ENCODE measurements at places on chromosomes 13 and 19.

DNA sequence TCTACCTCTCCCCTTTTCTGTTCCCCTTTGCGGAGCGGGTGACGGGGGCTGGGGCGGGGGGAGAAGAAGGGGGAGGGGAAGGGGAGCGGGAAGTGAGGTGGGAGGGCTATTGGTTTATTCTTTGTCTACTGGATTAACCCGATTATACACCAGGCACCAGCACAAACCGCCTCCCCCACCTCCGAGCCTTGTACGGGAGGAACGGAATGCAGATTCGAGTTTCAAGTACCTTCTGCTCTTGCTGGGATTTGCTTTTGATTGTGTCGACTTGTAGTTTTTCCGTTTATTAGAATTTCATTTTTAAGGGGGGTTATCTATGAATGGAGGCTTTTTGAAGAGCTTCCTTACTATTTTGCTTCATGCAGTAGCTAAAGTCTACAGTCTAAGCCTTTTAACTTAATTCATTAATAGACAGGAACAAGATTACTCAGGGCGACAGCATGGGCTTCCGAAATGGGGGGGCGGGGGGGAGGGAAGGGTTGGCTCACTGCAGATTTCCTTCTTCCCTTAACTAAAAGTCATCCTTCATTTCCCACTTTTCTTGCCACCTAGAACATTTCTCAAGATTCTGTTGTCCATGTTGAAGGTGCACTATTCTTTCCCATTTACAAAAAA is 937 bp upstream of the SPRY2 start:
- no peaks in the 10 kb centered on the region for H3K36me3 ChIP-seq
- no peak for DNase-seq

- DNase-seq, result no peak
- H3K4me3 ChIP-seq, result no peak overlapping the region
- H3K27ac ChIP-seq, result no peak overlapping the region
- H3K27me3 ChIP-seq, result peaks cover 31% of the 10 kb centered on the region
Measured at GRCh38 chr13:113898391-113898790, 34.5 kb upstream of the GAS6 start.

DNA sequence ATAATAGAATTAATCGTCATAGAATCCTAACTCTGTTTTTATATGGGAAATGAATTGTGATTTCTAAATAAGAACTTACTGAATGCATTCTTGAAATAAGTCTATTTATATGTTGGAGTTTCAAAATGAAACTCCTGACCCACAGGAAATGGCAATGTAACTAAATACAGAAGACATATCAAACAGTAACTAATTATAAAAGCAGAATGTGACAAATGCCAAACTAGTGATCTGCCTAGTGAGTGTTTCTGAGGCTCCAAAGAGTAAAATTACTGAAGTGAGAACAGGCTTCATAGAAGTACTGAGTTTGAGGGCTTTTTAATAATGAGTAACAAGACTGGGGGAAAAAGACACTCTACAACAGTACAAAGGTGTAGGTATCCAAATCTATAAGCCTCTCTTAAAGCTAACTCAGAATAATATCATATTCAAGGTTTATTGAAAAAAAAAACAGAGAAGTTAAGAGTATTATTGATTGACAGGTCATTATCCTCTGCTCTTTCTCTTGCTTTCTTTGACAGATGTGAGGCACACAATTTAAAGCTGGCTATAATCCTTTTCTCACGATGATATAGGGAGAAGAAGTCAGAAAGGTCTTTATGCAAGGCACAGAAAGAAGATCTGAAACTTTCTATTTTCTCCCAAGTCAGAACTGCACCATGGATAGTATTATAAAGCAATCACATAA is 17.4 kb upstream of the ATXN8OS start:
- DNase-seq, result no peak
- H3K36me3 ChIP-seq, result no peaks in the 10 kb centered on the region
- no peaks in the 10 kb centered on the region for H3K27me3 ChIP-seq
- H3K4me1 ChIP-seq, result no peaks in the 10 kb centered on the region
- H3K4me3 ChIP-seq, result no peak overlapping the region

DNA sequence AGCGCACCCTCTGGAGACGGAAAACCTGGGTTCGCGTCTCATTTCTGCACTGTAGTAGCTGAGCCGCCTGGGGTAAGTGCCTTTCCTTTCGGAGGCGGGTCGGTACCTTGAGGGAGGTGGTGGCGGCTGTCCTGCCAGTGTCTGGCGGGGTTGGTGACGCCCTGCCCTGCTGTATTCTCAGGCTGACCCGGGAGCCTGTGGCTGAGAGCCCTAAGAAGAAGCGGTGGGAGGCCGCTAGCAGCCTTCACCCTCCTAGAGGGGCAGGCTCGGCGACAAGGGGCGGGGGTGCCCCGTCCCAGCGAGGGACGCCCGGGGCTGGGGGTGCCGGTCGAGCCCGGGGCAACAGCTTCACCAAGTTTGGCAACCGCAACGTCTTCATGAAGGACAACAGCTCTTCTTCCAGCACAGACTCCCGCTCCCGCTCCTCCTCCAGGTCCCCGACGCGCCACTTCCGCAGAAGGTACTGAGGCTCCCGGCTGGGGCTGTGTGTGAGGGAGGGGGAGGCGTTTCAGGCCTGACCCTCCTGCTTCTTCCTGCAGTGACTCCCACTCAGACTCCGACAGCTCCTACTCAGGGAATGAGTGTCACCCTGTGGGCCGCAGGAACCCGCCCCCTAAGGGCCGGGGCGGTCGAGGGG is 6.9 kb downstream of the LENG8 start:
- H3K4me3 ChIP-seq, result no peak overlapping the region
- H3K4me1 ChIP-seq, result peaks cover 29% of the 10 kb centered on the region
- no peak overlapping the region for H3K27ac ChIP-seq
- H3K27me3 ChIP-seq, result no peaks in the 10 kb centered on the region
- peaks cover 15% of the 10 kb centered on the region for H3K36me3 ChIP-seq
- DNase-seq, result no peak

- H3K27me3 ChIP-seq, result peaks cover 6% of the 10 kb centered on the region
- peak overlapping the region; percentile 89 for H3K4me3 ChIP-seq
- H3K36me3 ChIP-seq, result no peaks in the 10 kb centered on the region
- peaks cover 10% of the 10 kb centered on the region for H3K4me1 ChIP-seq
- H3K27ac ChIP-seq, result peak overlapping the region; percentile 75
Measured at GRCh38 chr19:40663695-40664692, 26.5 kb downstream of the NUMBL start.

- no peak for DNase-seq
- peaks cover 33% of the 10 kb centered on the region for H3K27me3 ChIP-seq
- H3K4me3 ChIP-seq, result peak overlapping the region; percentile 87
Measured at GRCh38 chr19:13864667-13865570, 12.0 kb upstream of the NANOS3 start.

DNA sequence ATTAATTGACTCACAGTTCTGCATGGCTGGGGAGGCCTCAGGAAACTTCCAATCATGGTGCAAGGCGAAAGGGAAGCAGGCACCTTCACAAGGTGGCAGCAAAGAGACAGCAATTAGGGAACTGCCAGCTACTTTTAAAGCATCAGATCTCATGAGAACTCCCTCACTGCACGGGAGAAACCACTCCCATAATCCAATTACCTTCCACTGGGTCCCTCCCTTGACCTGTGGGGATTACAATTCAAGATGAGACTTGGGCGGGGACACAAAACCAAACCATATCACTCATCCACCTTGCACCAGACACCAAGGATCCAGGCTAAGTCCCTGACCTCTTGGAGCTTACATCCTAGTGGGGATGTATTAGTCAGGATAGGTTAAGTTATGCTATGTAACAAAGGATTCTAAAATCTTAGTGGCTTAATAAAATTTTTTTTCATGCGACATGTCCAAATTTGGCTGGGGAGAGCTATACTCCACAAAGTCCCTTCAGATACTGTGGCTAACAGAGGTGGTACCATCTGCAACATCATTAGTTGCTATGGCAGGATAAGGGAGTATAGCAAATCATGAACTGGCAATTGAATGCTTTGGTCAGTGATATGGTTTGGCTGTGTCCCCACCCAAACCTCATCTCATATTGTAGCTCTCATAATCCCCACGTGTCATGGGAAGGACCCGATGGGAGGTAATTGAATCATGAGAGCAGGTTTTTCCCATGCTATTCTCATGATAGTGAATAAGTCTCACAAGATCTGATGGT is 8.3 kb upstream of the FAM187B start:
- H3K27me3 ChIP-seq, result no peaks in the 10 kb centered on the region
- peaks cover 29% of the 10 kb centered on the region for H3K4me1 ChIP-seq
- H3K27ac ChIP-seq, result peak overlapping the region; percentile 24
- H3K36me3 ChIP-seq, result no peaks in the 10 kb centered on the region
- no peak overlapping the region for H3K4me3 ChIP-seq

GRCh38 chr13:48094404-48094780 is 512 bp downstream of the MED4 start:
- H3K4me1 ChIP-seq, result peaks cover 26% of the 10 kb centered on the region
- peaks cover 6% of the 10 kb centered on the region for H3K36me3 ChIP-seq
- no peak for DNase-seq
- peak overlapping the region; percentile 98 for H3K4me3 ChIP-seq
- no peaks in the 10 kb centered on the region for H3K27me3 ChIP-seq

DNA sequence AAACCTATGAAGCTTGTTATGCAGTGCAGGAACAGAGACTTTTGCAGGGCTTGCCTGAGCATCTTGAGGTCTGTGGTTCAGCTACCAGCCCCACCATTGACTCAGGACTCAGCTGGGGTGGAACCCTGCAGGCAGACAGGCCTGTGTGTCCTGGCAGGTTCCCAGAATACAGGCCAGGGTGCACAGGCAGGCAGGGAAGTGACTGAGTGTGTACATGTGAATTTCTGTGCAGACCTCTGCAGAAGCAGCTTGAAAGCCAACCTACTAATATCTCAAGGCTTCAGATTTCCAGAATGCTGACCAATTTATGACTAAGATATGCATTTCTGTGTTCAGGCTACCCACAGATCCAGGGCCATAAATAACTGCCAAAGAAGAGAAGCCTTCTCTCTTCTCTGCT is 254.4 kb downstream of the DLEU7 start:
- no peaks in the 10 kb centered on the region for H3K27me3 ChIP-seq
- peaks cover 2% of the 10 kb centered on the region for H3K36me3 ChIP-seq
- H3K4me3 ChIP-seq, result no peak overlapping the region
- H3K4me1 ChIP-seq, result peaks cover 15% of the 10 kb centered on the region

DNA sequence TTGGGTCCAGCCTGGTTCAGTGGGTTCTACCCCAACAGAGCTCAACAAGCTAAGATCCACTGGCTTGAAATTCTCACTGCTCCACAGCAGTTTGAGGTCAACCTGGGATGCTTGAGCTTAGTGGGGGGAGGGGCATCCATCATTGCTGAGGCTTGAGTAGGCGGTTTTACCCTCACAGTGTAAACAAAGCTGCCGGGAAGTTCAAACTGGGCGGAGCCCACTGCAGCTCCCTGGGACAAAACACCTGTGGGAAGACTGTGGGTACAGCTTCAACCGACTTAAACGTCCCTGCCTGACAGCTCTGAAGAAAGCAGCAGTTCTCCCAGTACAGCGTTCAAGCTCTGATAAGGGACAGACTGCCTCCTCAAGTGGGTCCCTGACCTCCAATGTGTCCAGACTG is 1161.9 kb downstream of the UQCRFS1 start:
- H3K27me3 ChIP-seq, result no peaks in the 10 kb centered on the region
- no peaks in the 10 kb centered on the region for H3K36me3 ChIP-seq
- DNase-seq, result no peak
- H3K4me3 ChIP-seq, result no peak overlapping the region
- no peaks in the 10 kb centered on the region for H3K4me1 ChIP-seq

DNA sequence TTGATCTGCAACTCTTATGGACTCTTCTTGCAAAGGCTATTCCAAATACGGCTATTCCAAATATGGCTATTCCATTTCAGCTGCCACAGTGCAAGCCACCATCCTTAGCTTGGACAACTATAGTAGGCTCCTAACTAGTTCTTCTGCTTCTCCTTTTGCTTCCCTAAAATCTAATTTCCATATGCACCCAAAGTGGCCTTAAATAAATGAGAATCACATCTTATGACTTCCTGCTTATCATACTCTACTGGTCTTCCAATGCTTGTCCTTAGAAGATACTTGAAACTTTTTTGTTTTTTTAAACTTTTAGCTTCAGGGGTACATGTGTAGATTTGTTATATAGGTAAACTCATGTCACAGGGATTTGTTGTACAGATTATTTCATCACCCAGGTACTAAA is 4.9 kb downstream of the UCHL3 start:
- no peak overlapping the region for H3K4me3 ChIP-seq
- peaks cover 16% of the 10 kb centered on the region for H3K36me3 ChIP-seq
- H3K27me3 ChIP-seq, result no peaks in the 10 kb centered on the region
- no peak for DNase-seq

GRCh38 chr13:38303816-38304320 is 45.8 kb upstream of the UFM1 start:
- no peak overlapping the region for H3K4me3 ChIP-seq
- H3K36me3 ChIP-seq, result peaks cover 3% of the 10 kb centered on the region
- H3K27ac ChIP-seq, result no peak overlapping the region

DNA sequence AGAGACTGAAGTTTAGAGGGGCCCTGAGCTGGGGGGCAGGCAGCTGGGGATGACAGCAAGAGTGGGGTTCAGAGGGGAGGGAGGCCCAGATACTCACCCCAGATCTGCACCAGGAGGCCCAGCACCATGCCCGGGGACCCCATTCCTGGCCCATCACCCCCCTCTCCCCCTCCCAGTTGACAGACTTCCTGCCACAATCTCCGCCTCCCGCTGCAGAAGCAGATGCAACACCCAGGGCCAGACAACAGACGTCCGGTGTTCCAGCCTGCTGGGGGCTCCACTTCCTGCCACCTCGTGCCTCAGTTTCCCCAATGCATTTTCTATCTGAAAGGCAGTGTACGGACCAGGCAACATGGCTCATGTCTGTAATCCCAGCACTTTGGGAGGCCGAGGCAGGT is at the start of gene TMIGD2:
Gene TMIGD2, minus strand, starts transcription at position 147 of the 398 bp plus-strand sequence. Its CDS starts 4 bp downstream, at position 143.
- H3K36me3 ChIP-seq, result no peaks in the 10 kb centered on the region
- H3K27ac ChIP-seq, result peak within 1 kb of the TSS; percentile 80
- peak within 1 kb of the TSS; percentile 73 for H3K4me3 ChIP-seq
- no peak for DNase-seq
- H3K27me3 ChIP-seq, result no peaks in the 10 kb centered on the region
- H3K4me1 ChIP-seq, result peaks cover 18% of the 10 kb centered on the region

- H3K27ac ChIP-seq, result no peak overlapping the region
- H3K4me1 ChIP-seq, result peaks cover 13% of the 10 kb centered on the region
- no peak overlapping the region for H3K4me3 ChIP-seq
- DNase-seq, result no peak
- H3K36me3 ChIP-seq, result no peaks in the 10 kb centered on the region
Measured at GRCh38 chr19:5018224-5019015, 49.5 kb downstream of the KDM4B start.

DNA sequence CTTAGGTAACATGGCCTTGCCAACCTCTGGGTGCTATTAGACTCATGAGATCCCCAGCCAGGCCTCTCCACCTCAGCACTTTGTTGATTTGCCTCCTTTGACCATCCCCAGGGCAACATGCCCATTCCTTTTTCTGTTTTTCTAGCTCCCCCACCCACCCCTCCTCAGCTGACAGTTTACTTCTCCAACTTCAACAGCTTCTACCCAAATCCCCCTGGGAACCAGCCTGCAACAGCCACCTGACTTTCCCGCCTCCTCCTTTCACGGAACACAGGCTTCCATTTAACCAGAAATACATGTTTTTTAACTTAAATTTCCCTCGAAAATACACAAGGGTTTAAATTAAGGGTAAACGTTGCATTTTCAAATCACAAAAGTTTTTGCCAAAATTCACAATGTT is 117.3 kb downstream of the DLEU7 start:
- no peak overlapping the region for H3K4me3 ChIP-seq
- H3K36me3 ChIP-seq, result no peaks in the 10 kb centered on the region
- no peak for DNase-seq
- H3K27ac ChIP-seq, result no peak overlapping the region
